NCI-H1436 (cell line): ENCODE measurements at places on chromosomes 16 and 17.

DNA sequence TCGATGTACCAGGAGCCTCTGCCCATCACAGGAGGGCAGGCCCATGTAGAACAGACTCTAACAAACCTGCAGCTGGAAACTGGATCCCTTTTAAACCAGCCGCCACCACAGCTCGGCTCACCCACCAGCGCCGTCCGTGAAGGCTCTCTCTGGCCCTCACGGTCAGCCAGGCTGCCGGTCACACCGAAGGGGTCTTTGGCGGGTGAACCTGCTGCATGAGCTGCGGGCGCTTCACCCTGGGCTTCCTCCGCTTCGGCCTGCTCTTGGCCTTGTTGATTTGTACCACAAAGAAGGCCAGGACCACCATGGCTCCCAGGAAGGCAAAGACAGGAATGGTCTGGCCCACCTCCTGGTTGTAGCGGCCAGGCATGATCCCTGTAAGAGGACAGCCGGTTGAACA is 11.7 kb upstream of the SLC38A8 start:
- no peak for DNase-seq

DNA sequence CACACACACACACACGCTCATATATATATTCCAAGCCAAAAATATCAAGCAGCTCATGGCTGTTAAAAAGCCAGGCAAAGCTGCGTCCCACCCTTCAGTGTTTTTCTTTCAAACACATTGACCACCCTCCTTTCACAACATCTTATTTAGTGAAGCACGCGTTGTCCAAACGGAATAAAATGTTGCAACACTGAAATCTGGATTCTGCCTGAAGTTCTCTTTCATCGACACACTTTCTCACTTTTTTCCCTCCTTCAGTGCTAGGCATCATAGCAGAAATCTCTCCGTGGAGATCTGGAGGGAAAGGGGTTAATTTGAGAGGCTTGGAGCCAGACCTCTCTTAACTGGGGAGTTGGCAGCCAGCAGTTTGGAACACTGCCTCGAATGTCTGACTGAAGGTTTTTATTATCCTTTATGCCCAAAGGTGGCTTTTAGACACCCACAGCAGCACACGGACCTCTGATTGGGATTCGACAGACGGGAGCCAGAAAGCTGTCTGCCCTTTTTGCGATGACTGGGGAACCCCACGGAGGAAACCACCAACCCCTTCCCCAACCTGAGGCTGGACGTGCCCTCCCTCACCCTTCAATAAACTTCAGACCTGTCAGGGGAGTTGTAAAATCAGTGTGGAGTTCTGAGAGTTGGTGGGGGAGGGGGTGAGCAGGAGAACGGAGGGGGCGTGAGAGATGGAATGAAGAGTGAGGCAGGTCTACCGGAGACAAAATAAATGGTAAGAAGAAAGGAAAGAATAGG is 833.6 kb upstream of the SOX9 start:
- DNase-seq: no peak

DNA sequence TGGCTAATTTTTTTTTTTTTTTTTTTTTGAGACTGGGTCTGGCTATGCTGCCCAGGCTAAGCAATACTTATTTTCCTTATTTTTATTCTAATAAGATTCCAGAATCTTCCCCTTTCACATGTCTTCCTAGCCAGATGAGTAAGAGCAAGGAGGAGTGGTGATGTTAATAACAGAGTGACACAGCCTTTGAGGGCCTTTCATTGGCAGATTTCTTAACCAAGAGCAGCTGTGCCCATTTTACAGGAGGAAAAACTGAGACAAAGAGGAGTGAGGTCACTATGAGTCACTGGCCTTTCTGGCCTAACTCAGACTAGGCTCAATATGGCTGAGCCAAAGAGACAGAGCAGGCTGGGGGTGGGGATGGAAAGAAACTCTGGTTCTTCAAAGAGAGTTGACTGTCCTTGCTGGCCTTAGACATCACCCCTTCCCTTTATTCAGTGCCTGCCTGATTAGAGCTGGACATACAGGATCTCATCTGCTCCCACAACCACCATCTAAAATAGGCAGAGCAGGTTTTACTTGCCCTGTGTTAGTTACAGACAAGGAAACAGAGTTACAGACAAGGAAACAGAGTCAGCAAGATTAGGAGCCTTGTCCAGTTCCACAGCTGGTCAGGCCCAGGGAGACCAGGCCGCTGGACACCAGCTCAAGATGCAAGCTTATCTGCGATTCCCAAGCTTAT is 50.0 kb upstream of the TOB1 start:
- DNase-seq: no peak

DNA sequence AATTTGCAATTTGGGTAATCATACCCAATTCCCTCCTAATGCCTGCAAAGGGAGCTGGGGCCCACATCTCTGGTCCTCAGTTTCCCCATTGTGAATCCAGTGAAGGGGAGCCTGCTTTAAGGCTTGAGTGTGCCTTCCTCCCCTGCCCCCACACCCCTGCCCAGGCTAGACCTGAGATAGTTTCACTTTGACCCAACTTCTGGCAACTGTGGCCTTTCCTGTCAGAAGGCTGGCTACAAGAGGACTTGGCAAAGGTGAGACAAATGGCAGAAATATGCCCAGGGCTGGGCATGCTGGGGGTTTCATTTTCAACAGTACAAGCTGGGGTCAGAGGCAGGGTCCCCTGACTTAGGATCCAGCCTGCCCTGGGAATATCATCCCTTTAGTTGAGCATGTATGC is 10.0 kb downstream of the SOCS1 start:
- no peak for DNase-seq

GRCh38 chr17:17810084-17810894 is 26.5 kb downstream of the SREBF1 start:
- no peak for DNase-seq

GRCh38 chr16:10080051-10080772 is 102.0 kb downstream of the GRIN2A start:
- DNase-seq: no peak

DNA sequence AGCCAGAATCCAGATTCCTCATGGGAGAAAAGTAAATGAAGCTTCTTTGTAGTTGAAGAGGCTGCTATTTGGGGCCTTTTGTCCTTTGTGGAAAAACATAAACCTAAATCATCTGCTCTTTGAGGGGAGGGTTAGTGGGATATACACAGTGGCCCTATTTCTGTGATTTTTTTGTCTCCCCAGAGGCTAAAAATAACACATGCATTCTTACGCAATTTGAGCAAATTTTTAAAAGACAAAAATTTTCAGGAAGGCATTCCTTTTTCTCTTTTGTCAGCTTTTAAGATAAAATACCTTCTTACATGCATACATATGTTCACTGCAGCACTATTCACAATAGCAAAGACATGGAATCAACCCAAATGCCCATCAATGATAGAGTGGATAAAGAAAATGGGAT is 165.5 kb downstream of the AXIN2 start:
- DNase-seq: no peak

GRCh38 chr17:350706-351448 is 1.7 kb downstream of the RPH3AL start:
- DNase-seq: no peak

GRCh38 chr16:2949705-2950352 is 14.2 kb upstream of the KREMEN2 start:
- no peak for DNase-seq
